SIG-M5 (cell line): ENCODE measurements at places on chromosomes 1 and 21.

DNA sequence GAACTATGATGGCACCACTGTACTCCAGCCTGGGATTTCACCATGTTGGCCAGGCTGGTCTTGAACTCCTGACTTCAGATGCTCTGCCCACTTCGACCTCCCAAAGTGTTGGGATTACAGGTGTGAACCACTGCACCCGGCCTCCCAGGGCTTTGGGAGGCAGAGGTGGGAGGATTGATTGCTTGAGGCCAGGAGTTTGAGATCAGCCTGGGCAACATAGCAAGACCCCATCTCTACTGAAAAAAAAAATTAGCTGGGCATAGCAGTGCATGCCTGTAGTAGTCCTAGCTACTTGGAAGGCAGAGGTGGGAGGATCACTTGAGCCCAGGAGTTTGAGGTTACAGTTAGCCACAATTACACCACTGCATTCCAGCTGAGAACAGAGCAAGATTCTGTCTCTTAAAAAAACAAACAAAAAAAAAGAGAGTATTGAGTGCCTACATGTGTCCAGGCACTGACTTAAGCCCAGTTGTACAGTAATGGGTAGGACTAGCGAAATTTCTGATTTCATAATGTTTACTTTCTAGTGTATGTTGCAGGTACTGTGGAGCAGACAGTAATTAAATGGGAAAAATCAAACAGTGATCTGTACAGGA lies 4.2 kb downstream of the MANEAL start:
- DNase-seq = no peak

GRCh38 chr1:205914730-205915129 lies 28.5 kb downstream of the SLC26A9 start:
- DNase-seq = no peak

GRCh38 chr1:119743308-119743707 lies 25.4 kb downstream of the HMGCS2 start:
- no peak for DNase-seq

DNA sequence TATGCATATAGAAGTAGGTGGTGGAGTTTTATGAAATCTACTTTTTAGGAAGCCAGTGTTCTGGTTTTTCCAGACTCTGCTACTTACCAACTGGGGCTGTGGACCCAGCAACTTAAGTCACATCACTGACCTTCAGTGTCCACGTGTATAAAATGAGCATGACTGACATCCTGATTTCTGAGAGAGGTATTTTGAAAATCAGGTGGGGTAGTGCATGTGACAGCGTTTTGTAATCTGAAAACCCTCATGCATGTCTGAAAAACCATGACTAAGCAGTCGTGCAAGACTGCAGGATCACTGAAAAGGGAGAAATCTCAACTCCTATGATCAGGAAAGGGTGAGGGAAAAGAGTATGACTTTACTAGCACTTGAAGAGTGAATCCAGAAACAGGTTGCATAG lies 26.1 kb downstream of the CR1L start:
- no peak for DNase-seq

- no peak for DNase-seq
These were observed 294.4 kb downstream of the SDCCAG8 start for GRCh38 chr1:243550276-243550675.

DNA sequence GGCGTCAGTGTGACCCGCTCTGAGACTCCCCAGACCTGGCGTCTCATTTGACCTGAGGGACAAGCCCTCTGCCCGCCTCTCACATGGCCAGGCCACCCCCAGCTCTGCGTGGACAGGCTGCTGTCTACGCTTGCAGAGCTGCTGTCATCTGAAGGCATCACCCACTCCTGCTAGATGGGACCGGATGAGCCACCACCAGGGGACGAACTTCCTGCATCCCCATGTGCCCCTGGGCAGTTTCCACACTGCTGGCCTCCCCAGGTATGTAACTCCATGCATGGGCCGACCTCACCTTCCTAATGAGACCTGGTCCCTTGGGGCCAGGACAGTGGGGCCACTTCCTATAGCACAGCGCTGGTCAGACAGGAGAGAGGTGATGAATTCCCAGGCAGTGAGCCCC lies 121.5 kb downstream of the PSMG1 start:
- DNase-seq = no peak

GRCh38 chr1:40040511-40041465 lies at the start of gene CAP1:
Gene CAP1 (plus strand): TSS chr1:40040729. CDS start chr1:40059347, 18,618 bp downstream.
- peak; percentile 71 for DNase-seq

- DNase-seq = no peak
These were observed 40.1 kb downstream of the SLC9C2 start for GRCh38 chr1:173562813-173563212.

- DNase-seq = no peak
These were observed 126.0 kb downstream of the AK5 start for GRCh38 chr1:77407738-77408375.

DNA sequence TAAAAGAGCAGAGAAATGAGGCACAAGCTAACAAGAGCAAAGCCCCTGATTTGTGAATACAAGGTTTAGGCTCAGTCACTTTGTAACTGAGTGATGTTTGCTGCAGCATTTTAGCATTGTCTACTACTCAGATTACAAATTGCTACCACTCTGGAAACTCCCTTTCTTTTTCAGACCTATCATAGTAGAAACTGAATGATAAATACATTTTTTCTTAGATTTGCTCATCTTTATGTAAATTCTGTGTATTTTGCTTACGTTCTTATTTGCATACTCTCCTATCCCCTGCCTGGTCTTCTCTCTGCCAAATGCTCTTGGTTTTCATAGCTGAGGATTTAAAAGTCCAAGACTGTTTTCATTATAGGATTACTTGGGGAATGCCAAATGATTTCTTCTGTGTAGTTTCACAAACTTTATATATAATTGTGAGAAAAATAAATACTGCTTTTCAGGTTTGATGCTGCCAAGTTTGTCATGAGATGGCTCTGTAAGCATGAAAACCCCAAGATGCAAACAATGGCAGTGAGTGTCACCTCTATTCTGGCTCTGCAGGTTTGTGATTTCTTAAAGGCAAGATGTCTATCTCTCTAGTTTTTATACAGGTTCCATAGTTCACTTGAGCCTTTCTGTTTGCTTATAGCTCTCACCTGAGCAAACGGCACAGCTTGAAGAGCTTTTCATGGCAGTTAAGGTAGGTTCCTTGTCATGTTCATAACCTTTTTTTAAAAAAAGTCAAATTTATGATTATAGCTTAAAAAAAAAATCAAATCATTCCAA lies 24.7 kb downstream of the ZYG11A start:
- DNase-seq = no peak

DNA sequence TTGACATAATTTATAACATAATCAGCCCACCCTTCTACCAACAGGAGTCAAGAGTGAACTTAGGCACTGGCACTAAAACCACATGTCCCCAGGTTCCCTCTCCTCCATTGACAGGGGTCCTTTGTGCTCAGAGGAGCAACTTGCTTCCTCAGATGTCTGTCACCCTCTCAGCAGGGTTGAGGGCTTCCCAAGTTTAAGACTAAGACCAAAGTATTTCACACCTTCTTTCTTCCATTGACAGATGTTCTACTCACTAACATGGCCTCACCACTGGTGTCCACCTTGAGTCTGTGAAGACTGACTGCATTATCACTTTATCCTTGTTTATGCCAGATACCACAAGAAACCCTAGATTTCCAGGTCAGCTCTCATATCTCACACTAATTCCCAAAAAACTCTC lies 56.5 kb downstream of the CCDC18 start:
- DNase-seq = no peak

DNA sequence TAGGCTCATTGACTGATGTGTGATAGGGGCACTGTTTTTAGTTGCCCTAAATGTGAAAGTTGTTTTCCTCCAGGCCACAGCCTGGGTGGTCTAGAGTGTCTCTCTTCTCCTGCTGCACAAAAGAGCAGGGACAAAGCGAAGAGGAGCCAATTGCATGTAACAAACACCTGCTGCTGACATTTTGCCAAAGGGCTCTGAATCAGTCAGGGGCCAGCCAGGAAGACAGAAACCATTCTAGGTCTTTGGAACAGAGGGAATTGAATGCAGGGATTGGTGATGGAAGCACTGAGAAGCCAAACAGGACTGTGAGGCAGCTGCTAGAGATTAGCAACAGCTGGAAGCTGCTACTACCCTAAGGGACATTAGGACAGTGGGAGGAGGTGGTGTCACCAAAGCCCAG lies 185.3 kb upstream of the POU3F1 start:
- DNase-seq = no peak

DNA sequence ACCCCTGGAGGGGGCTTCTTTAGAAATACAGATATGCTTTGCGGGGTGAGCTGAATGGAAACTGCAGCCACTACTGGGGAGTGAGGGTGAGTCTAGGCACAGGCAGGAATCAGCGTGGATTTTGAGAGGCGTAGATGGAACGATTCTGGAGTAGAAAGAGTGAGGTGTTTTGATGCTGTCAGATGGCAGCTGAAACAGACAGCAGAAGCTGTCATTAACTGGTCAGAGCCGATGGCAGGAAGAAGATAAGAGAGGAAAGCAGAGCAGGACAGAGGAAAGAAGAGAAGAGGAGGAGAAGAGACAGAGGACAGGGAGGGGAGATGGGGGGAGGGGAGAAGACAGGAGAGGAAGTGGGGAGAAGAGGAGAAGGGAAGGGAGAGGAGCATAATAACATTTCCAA lies 138.5 kb downstream of the LRIG2 start:
- no peak for DNase-seq

DNA sequence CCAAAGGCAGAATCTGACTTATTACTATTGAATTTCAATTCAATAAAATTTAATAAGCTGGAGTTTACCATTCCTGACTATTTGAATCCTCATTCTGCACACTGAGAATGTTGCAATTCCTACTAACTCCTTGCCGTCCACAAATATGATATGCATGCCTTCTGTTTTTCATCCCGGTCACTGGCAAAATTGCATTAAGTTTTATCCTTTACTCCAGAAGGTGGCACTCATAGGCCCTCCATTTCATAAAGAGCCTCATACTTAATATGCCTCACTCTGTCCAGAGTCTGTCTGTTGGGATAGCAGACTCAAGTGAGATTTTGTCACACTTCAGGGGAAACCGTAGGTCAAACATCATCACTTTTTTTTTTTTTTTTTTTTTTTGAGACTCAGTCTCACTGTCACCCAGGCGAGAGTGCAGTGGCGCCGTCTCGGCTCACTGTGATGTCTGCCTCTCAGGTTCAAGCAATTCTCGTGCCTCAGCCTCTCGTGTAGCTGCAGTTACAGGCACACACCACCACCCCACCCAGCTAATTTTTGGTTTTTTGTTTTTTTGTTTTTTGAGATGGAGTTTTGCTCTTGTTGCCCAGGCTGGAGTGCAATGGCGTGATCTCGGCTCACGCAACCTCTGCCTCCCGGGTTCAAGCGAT lies 27.3 kb downstream of the F11R start:
- no peak for DNase-seq

DNA sequence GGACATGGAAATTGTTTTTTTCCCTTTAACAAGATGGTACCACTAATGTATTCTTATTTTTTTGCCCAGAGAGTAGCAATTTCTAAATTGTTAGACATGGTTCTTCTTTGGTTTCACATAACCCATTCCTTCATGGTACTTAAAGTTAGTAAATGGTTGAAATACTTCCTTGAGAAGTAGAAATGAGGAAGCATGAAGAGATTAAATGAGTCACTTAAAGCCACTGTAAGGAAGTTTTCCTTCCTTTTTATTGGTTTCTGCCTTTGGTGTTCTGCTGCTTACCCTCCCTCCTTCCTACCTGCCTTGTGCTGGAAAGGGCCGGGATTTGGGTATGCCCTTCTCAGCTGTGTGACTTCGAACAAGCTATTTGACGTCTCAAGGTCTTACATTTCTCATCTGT lies 101.0 kb downstream of the KIF26B start:
- DNase-seq = peak; percentile 84

- no peak for DNase-seq
These were observed 96.5 kb downstream of the USP25 start for GRCh38 chr21:15826147-15826780.

DNA sequence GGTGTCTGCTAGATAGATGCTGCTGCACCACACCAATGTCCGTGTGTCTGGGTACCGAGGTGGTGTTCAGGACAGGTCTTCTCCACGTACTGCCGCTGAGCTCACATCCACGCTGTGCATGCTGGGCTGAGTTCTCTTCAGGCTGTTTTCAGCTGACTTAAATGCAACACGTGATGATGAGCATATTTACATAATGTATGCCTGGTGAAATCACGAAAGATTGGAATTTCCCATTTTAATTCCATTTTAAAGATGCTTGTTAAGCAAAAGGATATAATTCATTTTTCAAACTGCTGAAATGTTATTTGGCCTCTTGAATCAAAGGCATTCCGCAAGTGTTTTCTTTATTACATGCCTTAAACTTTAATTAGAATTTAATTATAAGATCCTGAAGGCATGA lies 107.9 kb downstream of the FGGY start:
- no peak for DNase-seq

- DNase-seq = no peak
These were observed 47.3 kb upstream of the COL18A1 start for GRCh38 chr21:45357436-45358260.

DNA sequence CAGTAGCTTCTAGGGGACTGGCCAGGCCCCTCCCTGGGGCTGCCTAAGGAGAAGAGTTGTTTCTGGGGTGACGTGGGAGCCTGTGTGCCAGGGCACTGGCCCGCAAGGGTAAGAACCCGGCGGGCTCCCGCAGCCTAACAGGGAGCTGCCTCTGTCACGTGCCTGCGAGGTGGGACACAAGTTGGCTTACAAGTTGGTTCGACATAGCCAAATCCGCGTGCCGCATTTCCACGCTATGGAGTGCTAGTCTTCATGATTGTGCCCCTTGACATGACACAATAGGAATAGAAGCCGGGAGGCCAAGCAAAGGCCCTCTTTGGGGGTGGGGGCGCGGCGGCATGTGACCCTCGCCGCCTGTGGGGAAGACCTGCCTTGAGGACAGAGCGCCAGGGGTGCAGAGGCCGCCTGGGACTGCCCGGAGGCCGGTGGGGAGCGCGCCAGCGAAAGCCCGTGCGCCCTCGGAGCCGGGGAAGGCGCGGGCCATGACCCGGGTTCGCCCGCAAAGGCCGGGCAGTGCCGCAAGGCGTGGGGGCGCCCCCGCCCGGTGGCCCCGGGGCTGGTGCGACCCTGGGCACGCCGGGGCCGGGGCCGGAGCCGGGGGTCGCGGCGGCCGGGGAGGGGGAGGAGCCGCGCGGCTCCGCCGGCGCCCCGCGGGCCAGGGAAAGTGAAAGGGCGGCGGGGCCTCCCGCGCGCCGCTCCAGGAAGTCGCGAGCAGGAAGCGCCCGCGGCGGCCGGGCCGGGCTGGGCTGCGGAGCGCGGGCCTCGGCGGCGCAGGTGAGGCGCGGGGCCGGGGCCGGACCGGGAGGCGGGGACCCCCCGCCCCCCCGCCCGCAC lies at the start of gene SLC37A1:
Gene SLC37A1, plus strand, starts transcription at position 702 of the 834 bp plus-strand sequence. CDS start 4,603 bp downstream, outside the sequence.
- no peak for DNase-seq

- DNase-seq = no peak
These were observed 184.4 kb upstream of the GALNT2 start for GRCh38 chr1:229882621-229883020.

DNA sequence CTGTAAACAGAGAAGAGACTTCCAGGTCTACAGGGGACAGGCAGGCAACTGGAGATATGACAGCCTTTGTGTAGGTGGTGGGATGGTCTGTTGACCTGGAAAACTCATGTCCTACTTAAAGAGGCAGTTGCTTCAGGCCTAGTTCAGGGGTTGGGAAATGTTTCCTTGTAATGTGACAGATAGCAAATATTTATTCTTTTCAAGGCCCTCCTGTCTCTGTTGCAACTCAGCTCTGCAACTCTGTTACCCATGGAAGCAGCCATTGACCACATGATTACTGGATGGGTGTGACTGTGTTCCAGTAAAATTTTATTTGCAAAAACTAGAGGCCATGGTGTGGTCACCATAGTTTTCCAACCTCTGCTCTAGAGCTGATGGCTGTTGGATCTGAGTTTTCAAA lies 341.9 kb downstream of the PTBP2 start:
- DNase-seq = no peak

GRCh38 chr1:152110860-152111514 lies 4.3 kb downstream of the TCHH start:
- DNase-seq = no peak
